ENCODE measurements at places on chromosomes 16 and 17.

DNA sequence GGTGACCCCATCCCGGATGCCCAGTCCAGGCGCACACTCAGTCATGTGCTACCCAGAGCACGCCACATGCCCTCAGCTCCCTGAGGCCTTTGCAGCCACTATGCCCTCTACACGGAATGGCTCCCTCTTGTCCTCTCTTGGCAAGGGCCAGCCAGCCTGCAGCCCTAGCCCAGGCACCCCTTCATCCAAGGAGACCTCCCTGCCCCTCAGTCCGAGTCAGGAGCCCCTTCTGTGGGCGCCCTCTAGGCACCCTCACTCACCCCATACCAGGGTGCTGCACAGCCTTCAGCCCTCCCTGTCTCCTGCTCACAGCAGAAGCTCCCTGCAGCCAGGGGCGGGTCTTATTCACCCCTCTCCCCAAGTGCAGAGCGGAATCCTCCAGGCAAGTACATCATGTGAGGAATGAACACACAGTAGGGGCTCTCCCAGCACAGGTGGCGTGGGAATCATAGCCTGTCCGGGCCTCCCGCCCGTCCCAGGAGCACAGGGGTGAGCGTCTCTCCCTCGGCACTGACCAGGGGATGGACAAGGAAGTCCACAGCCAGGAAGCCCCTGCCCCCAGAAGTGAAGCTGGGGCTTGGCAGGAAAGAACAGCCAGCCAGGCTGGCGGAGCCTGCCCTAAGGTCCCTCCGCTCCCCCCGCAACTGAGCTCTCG lies 186.9 kb downstream of the RBFOX3 start:
- no peak for DNase-seq

DNA sequence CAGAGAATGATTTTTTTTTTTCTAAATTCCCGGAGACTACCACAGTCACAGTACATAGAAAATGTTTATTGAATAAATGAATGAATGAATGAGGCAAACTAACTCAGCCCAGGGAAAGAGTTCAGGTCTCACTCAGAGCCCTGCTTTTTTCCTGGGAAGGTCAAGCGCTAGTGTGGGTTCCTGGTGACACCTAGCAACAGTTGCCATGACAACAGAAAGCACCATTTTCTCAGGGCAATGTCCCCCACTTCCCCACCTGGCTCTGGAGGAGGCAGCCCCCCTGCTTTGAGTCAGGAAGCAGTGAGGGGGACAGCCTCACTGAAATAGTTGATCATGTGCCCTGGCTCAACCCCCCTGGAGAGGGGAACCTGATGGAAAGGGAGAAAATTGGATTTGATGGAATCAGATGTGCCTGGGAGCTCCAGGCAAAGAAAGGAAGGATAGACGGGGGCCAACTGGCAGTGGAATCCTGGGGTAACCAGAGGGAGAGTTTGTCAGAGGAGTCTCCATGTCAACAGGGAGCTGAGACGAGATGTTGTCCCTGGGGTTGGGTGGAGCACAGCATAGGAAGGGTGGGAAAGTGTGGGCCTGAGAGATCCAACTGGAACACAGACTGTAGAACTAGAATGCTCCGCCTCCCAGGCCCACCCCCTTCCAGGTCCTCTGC lies 242.2 kb upstream of the CCL2 start:
- no peak for DNase-seq

GRCh38 chr17:7716901-7717755 lies at the start of gene DNAH2:
Gene DNAH2 (plus strand): TSS chr17:7717744. CDS start chr17:7719735, 1,991 bp downstream.
- DNase-seq, result no peak

- DNase-seq, result no peak
These were observed 39.5 kb downstream of the DNAH9 start for GRCh38 chr17:11637796-11638195.

- no peak for DNase-seq
These were observed 485.5 kb downstream of the WWOX start for GRCh38 chr16:78584991-78585390.

- DNase-seq, result no peak
These were observed 9.6 kb upstream of the METTL16 start for GRCh38 chr17:2521257-2521656.

DNA sequence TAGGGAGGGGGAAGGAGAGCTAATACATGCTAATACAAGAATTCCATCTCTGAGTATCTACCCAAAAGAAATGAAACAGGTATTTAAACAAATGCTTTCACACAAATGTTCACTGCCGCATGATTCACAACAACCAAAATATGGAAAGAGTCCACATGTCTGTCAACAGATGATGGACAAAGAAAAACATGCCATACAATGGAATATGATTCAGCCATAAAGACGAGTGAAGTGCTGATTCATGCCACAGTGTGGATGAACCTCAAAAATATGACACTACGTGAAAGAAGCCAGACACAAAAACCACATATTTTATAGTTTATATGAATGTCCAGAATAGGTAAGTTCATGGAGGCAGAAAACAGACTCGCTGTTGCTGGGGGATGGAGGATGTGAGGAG lies 321.4 kb downstream of the FOXL1 start:
- no peak for DNase-seq

GRCh38 chr16:48052731-48053417 lies 102.9 kb downstream of the ABCC12 start:
- DNase-seq, result no peak

DNA sequence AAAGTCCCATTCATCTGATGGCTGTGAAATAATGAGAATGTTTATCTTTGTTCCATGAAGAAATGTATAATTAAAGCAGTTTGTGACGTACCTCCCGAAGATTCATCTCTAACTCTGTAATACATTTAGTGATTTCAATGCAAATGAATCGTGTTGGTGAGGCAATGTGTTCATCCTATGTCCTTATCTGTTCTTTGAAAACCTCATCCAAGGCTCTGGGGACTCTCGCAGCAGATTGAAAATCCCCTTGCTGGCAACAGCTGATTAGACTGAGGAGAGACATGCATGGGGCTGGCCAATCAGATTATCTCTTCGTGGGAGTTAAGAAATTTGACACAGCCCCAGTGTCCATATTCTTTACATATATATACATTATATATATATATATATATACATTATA lies 1095.4 kb upstream of the EEF2KMT start:
- DNase-seq, result no peak

- no peak for DNase-seq
These were observed 11.2 kb downstream of the CHD9NB start for GRCh38 chr16:53041320-53042051.

DNA sequence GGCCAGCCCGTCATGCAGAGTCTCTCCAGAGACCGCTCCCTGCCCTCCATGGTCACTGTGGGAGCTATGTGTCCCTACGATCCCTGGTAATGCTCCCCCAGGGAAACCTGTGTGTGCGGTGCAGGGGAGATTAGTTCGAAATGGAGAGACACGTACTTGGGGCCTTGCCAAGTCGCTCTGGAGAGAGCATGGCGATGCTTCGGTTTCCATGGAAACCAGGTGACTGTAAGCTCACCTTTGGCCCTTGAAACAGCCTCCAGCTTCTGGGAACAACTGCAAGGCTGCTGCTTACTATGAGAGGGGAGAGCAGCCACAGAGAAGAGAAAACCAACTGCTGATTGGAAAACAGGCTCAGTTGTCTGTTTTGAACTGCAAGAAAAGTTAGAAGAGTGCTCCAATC lies 879.7 kb upstream of the EEF2KMT start:
- no peak for DNase-seq

DNA sequence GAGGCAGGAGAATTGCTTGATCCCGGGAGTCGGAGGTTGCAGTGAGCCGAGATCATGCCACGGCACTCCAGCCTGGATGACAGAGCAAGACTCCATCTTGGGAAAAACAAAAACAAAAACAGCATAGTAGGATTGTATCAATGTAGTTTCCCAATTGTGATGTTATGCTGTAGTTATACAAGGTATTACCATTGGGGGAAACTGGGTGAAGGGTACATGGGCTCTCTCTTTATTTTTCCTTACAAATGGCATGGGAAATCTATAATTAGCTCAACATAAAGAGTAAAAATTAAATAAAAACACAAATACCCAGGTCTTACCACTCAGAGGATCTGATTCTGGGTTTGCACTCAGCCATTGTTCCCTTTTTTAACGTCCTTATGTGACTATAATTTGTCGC lies 107.9 kb downstream of the KATNIP start:
- DNase-seq, result no peak

Data from CD4-positive, alpha-beta memory T cell (primary cell).